Stimulated activated CD8-positive, alpha-beta memory T cell treated with anti-CD3 and anti-CD28 coated beads, Interleukin-7, amount 100 ng/mL, for 48 hours (primary cell): ENCODE measurements at places on chromosomes 16 and 17.

GRCh38 chr17:57810721-57811637, 38.9 kb downstream of the MRPS23 start:
- DNase-seq = no peak

DNA sequence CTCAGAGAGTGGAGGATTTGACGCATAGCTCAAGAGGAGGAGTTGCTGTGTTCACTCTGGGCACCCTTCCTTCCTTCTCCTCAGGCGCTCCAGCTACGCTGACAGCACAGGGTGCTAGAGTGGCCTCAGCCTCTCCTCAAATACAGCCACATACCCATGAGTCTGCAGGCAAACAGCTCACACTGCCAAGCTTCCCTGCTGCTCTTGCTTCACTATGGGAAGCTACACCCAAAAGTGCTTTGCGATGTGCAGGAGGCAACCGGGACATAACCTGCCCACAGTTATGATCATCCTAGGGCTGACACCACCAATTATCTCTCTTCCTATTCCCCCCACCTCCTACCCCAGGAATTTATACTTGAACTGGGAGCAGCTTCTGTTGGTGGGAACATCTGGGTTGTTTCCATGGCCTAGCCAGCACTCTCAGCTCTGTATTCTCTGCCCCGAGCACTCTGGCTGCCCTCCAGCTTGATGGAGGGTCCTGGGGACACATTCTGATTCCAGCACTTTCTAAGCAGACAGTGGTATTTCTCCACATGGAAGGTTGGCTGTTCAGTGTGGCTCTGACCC, 40.3 kb upstream of the SREBF1 start:
- no peak for DNase-seq

GRCh38 chr17:77618173-77618572, 340.3 kb upstream of the TNRC6C start:
- DNase-seq = no peak

DNA sequence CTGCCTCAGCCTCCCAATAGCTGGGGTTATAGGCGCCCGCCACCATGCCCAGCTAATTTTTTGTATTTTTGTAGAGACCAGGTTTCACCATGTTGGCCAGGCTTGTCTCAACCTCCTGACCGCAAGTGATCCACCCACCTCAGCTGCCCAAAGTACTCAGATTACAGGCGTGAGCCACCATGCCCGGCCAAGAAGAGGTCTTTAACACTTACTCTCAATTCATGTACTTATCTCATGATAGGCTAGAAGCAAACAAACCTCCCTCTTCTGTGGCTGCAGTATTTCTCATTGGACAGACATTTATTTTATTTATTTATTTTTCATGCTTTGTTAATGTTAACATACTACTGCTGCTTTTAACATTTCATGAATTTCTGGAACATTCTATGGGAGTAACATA, 7.0 kb upstream of the NT5C start:
- no peak for DNase-seq

DNA sequence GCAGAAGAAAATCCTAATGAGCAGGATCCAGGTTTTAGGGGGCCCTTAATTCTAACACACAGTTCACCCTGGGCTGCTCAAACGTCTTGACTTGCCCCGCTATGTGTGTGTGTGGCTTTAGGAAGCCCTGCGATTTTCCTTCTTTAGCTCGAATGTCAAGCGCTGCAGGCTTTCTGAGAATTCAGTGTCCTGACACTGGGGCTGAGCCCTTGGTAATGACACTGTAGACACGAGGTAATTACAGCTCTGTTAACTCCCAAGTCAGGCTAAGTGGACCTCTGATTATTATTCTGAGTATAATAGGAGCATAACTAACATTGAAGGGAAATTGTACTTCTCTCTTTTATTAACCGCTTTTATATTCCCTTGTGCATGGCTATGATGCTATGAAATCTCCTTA, 202.1 kb downstream of the RBFOX1 start:
- no peak for DNase-seq

GRCh38 chr16:4358831-4359561, 7.9 kb upstream of the PAM16 start:
- peak; percentile 23 for DNase-seq

GRCh38 chr17:58335779-58336455, 7.3 kb upstream of the TSPOAP1 start:
- peak; percentile 54 for DNase-seq

DNA sequence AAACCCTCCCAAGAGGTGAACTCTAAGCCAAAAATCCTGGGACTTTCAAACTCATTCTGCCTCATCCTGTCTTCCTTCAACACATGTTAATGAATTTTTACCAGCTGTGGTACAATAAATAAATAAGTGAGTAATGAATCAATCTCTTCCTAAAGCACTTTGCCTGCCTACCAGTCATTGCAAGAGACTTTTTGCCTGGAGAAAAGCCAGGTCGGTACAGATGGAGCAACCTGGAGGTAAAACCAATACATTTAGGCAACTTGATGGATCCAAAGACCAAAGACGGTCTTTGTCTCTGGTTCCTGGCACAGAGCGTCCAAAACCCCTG, 324.2 kb downstream of the PMP22 start:
- DNase-seq = no peak

DNA sequence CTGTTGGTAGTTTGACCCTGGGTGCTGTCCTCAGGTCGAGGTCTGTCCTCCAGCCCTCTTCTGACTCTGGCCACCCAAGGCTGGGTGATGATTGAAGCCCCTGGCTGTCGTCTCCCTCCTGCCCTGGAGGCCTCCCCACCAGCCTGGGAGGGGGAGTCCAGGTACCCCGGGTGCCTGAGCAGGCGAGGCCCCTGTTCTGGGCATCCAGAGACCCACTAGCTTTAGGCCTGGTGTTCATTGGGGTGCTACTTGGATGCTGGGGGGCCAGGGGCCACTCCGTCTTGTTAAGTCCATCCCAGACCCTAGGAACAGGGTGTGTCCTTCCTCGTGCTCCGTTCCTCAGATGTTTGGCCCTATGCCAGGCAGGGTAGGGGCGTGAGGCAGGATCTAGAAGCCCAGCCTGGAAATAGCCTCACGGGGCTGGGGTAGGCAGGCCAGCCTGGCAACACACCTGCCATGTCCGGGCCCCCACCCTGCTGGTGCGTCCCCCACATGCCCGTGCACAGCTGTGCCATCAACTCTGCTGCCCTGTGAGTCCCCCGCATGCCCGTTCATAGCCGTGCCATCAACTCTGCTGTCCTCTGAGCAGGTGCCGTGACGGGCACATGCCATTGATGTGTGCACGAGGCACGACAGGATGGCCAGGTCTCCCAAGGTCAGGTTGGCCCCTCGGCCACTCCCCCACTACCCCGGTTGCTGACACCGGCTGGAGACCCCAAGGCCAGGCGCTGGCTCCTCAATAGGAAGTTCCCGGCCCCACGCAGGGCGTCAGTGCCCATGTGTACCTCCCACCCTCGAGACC, 36.9 kb downstream of the GINS2 start:
- no peak for DNase-seq

DNA sequence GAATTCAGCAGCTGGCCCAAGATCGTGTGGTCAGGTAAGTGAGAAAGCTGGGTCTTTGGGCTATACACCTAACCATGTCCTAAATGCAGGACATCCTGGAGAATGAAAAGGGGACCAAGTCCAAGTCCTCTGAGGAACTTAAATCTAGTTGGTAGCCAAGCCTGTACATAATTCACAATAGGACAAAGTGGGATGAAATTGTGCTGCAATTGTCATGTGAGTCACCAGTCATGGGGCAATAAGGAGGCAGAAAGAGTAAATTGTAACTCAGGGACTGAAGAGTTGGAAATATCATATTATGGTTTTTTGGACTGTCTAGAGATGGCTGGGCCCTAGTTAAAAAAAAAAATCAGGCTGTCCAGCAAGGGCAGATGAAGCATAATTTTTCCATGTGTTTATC, 202.6 kb downstream of the CYLD start:
- DNase-seq = no peak

DNA sequence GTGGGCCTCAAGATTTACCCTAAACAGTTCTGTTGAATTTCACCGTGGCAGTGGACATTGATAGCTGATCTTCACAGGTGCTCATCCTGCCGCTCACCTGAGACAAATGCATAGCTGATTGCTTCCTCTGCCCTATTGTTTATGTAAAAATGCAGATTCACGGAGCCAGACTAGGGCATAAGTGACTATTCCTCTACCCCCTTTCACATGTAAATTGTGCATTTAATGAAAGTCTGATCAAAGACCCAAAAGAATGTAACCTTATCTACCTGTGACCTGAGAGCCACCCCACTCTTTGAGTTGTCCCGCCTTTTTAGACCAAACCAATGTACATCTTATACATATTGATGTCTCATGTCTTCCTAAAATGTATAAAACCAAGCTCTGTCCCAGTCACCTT, 312.4 kb upstream of the CDH5 start:
- no peak for DNase-seq

GRCh38 chr17:79070266-79070880, 4.3 kb upstream of the ENGASE start:
- DNase-seq = no peak

DNA sequence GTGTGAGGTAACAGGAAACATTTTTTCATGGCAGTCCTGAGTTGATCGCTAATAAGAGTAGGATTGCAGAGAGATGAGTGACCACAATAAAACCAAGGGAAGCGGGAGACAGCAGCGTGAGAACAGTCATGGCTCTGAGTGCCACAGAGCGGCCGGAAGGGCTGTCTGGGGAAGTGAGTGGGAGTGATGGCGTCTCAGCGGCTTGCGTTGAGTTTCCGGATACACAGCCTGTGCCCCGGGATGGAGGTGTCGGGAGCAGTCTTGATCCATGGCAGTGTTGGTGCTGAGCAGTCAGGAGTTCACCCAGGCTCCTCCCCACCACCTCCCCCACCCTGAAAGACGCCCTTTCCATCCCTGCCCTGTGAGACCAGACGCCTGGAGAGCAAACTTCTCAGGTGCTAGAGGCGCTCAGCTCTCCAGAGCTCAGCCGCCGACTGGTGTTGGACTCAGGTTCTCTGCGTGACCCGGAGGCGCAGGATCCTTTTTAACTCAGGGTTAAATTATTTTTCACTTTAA, 59.8 kb downstream of the BANP start:
- no peak for DNase-seq

DNA sequence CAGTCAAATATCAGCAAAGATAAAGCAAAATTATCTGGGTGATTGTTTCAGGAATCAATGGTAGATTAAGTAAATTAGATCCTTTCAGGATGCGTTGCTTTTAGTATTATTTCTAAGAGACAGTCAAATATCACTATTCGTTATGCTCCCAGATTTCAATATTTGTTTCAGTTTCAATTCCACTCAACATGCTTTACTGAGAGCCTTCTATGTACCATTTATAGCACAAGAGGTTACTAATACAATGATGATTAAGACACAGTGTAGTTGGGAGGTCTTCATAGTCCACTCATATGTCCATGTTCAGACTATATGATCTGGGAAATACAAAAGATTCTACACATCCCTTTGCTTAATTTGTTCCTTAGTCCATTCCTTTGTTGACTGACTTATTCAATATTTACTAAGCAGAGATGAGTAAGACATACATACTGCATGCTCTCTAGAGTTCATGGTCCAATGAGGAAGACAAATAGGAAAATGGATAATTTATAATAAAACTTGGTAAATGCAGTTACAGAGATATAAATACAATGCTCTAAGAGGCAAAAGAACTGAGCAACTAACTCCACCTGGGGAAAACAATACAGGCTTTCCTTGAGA, 88.2 kb upstream of the NOG start:
- DNase-seq = no peak

DNA sequence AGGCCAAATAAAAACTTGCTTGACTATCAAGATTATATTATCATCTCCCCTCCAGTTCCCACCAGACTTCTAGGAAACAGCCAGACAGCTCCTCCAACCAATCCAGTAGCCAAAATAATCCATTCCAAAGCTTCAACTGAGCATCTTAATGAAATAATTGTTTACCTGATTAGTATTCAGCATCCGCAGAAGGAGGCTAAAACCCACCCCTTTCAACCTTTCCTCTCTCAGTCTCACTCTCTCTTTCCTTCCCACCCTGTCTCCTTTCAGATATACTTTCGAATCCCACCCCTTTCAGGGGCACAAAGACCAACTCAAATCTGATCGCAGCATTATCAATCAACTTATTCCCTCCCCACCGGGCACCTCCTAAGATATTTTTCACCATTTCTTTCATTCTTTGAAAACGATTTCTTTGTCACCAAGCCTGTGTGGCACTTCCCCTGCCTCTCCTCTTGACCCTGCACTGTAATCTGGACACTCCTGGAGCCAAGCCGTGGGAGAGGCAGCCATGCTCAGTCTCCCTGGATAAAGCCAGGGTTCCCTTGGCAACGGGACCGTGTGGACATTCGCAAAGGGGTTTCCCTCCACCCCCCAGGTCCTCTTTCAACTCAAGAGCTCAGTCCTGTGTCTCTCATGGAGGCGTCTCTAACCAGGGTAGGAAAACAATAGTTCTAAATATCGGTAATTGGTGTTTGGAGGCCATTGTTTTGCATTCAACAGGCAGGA, at the start of gene ANKFN1:
Gene ANKFN1 (plus strand): TSS at position 602 of the 729 bp plus-strand sequence. CDS start 59,193 bp downstream, outside the sequence.
- no peak for DNase-seq

DNA sequence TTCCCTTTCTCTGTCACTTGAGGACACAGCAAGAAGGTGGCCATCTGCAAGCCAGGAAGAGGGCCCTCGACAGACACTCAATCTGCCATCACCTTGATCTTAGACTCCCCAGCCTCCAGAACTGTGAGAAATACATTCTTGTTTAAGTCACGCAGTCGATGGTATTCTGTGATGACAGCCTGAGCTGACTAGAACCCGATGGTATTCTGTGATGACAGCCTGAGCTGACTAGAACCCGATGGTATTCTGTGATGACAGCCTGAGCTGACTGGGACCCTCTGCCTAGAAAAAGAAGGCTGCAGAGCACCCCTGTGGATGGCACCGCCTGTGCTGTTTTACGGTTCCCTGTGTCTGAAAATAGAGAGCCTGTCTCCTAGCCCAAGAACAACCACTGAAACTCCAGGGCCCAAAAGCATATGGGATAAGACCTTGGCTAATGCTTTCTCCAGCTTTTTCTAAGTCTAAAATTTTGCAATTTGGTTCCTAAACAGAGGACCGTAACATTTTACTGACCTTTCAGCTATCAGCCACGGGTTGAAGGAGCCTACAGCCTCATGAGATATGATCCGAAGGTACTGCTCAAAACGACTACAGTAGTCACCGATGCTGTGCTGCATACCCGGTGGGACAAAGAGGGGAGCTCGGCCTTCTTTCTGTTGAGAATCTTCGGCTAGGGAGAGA, 33.1 kb upstream of the PITPNM3 start:
- DNase-seq = no peak

DNA sequence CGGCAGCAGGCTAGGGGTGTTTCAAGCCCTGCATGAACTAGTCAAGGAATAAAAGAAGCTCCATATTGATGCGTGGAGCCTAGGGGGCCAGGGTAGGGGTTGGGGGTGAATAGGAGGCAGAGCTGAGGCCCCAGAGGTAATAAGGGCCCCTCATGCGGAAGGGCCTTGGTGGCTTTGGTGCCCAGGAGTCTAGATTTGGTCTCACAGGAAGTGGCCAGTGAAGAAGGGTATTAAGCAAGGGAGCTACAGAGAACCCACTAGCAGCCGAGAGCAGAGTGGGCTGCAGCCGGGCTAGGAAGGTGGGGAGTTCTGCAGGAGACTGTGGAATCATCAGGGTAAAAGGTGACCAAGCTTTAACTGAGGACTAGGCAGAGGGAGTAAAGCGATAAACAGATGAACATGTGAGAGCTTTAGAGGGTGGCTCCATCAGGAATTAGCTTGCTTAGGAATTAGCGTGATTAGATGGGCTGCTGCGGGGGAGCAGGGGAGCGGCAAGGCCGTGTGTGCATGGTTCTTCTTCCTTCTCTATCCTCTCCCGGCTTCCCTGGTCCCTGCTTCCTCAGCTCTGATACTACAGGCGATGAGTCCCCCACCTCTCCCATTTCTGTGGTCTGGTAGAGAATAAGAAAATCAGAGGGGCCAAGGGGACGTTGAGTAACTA, 9.8 kb downstream of the GNGT2 start:
- no peak for DNase-seq
